Ureter (tissue), 1 donor: ENCODE measurements at places on chromosomes 4 and X. TPM values are rescaled to one million over a fixed set of nuclear protein-coding genes. Genes with fewer than 3 reads are reported as not detected.

DNA sequence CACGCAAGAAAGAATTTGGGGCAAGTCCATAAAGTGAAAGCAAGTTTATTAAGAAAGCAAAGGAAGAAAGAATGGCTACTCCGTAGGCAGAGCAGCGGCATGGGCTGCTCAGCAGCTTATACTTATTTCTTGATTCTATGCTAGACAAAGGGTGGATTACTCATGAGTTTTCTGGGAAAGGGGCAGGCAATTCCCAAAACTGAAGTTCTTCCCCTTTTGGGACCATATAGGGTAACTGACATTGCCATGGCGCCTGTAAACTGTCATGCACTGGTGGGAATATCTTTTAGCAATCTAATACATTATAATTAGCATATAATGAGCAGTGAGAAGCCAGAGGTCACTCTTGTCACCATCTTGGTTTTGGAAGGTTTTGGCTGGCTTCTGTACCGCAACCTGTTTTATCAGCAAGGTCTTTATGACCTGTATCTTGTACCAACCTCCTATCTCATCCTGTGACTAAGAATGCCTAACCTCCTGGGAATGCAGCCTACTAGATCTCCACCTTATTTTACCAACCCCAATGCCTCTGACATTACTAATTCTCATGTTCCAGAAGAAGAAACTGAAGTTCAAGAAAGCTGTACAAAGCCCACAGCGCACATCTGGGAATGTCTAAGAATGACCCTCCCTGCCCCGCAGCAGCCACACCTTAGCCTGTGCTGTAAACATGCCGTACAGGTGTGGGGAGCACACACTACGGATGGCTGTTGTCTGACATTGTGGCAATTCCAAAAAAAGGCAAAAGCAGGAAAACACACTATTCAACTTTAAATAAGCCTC is 18.6 kb downstream of the RXFP1 start:
- no peak for DNase-seq

DNA sequence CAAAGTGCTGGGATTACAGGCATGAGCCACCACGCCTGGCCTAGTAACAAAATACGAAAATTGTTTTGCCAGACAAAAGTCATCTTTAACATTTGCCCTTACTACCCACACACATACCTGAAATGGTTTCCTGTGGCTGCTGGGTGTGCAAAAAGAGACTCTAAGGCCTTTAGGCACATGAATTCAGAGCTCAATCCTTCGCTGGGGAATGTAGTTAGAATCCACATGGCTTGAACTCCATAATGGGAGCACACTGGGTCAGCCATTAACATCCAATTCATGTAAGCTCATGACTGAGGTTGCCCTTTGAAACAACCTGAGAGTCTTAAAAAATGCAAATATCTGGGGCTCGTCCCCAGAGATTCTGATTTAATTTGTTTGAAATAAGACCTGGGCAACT is 87.8 kb downstream of the HPGD start:
- DNase-seq, result no peak

Gene THOC2
- 108 TPM for total RNA-seq

- no peak for DNase-seq
These were observed 1.5 kb downstream of the KLHL2 start for GRCh38 chr4:165208741-165209388.

Gene ELK1
- total RNA-seq, result 33.0 TPM

- DNase-seq, result no peak
These were observed 4.3 kb downstream of the AMTN start for GRCh38 chr4:70522626-70523025.

DNA sequence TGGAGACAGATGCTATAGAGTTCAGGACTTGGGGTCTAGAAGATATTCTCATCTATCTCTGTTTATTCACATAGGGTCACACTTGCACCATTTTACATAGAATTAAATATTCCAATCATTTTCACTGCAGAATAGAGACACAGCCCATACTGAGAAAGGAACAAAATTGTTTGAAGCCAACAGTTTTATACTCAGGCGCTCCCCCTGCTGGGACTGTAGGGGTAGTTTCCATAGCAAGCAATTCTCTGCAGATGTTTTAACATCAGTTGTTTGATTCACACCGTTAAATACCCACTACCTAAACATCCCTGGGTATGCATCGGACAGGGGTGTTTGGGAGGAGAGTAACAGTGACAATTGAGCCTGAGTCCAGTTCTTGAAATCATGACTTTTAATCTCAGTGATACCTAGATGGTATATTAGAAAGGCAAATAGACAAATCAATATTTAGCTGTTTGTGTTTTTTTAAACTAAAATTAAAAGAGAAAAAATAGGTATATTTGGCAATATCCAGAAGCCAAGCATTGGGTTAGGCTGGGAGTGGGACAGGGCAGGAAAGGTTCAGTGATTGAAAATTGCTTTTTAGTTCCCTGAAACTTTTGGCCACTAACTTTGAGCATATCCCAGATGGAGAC is 33.8 kb downstream of the LONRF3 start:
- DNase-seq, result no peak

- DNase-seq, result no peak
These were observed 61.9 kb downstream of the HOPX start for GRCh38 chr4:56619160-56619559.

Gene VSIG1
- 1.7 TPM for total RNA-seq

DNA sequence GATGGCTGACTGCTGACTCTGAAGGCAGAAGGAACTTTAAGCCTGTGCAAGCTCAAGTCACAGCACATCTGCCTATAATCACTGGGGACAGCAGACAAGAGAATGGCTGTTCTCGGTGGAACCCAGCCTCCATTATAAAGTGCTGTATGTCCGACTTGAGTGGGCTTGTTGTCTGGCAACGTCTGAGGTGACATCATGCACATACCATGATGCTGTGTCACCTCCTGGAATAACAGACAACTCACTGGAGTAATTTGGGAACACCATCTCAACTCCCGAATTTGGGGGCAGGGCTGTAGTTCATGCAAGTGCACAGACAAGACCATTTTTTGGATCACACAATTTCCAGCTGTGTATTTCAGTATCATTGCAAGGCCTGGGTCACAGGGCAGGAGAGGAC is 59.8 kb upstream of the GPM6B start:
- DNase-seq, result no peak

GRCh38 chr4:173420324-173420752 is 21.4 kb upstream of the SCRG1 start:
- DNase-seq, result no peak

GRCh38 chr4:168433571-168433970 is 46.7 kb downstream of the DDX60L start:
- DNase-seq, result no peak

DNA sequence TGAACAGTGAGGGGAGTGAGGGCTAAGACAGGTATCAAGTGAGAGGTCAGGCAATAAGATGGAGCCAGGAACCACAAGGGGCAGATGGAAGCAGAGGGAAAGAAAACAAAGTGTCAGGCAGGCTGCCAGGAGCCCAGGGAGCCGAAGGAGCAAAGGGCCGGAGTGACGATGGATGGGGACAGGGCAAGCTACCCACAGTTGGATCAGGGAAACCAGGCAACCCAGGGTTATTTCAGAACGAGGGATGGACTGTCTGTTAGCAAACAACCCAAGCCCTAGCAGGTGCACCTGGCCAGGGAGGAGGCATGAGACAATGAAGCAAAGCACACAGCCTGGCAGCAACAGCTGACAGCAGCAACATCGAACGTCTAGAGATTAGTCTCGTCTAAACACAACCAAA is 39.2 kb downstream of the SEL1L3 start:
- DNase-seq, result no peak

- DNase-seq, result no peak
These were observed 35.3 kb downstream of the PNPLA4 start for GRCh38 chrX:7891928-7892327.

DNA sequence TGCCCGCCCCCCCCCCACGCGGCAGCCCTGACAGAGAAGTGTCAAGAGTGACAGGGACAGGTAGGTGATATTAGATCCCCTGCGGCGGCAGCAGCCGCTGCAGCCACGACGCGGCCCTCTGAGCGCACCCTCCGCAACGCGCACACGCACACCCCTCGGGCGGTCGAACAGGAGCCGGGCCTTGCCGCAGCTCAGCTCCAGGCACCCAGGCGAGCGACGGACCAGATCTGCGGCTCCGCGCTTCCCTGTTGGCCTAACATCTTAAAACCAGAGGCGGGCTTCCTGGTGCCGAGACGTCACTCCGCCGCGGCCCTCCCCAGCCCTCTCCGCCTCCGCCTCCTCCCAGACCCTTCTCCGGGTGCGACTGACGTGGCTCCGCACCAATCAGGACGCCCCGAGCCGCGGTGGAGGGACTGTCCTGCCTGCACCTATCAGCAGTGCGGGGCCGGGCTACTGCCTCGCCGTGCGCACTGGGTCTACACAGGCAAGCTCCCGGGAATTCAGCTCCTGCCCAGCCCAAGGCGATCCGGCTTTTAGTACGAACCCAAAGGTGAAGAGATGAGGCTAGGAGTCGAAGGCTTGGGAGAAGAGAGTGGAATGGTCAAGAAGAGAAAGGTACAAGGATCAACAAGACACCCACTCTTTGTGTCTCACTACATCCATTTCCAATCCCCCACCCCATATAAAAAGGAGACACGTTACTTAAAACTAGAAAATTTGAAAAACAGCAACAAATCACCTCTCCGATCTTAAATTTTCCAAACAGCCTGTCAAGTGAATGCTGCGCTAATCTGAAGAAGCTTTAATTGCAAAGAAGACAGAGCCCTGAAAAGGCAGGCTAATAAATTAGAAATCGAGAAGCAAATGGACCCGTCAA is at the start of gene PITX2:
Gene PITX2, minus strand, starts transcription at position 237 of the 877 bp plus-strand sequence. CDS start 617 bp downstream, outside the sequence.
- peak; percentile 62 for DNase-seq

- no peak for DNase-seq
These were observed 298.1 kb upstream of the SLC7A11 start for GRCh38 chr4:138540056-138540800.

- no peak for DNase-seq
These were observed 9.0 kb downstream of the HMGB2 start for GRCh38 chr4:173325007-173325736.

- DNase-seq, result no peak
These were observed 10.2 kb downstream of the PDGFC start for GRCh38 chr4:156961196-156962057.

GRCh38 chr4:833156-833555 is 7.2 kb upstream of the CPLX1 start:
- no peak for DNase-seq

Gene SPACA5
- not detected for total RNA-seq

DNA sequence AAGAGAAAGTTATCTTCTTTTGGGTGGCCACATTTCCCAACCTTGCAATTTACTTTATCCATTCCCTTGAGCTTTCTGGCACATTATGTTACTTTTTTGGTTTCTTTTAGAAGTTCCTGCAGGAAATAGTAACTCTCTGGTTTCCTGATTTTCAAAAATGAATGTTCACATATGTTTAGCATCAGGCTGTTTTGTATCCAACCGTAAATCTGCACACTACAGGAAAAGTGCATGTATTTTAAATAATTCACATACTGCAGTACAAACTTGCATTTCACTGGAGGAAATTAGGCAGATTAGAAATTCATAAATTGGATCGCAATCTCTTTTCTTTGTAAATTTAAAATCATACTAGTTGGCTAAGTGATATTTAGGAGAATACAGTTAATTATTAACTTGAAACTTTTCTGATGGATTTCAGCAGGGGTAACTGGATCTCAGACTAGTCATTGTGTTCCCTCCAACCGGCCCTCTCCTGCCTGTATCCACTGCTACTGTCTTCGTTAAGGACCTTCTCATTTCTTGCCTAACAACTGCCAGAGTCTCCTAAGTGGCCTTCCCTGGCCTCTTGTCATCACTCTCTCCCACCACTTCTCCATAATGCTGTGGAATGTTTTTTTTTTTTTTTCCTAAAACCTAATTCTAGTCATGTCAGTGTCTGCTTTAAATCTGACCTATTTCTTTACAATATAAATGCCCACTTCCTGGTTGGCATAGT is 137.2 kb downstream of the UNC5C start:
- no peak for DNase-seq

Gene XKRX
- total RNA-seq, result 0.96 TPM

Gene TLR6
- total RNA-seq, result 3.0 TPM

Gene FRG2
- total RNA-seq, result not detected

- no peak for DNase-seq
These were observed 31.2 kb downstream of the PRDM8 start for GRCh38 chr4:80228460-80228859.

DNA sequence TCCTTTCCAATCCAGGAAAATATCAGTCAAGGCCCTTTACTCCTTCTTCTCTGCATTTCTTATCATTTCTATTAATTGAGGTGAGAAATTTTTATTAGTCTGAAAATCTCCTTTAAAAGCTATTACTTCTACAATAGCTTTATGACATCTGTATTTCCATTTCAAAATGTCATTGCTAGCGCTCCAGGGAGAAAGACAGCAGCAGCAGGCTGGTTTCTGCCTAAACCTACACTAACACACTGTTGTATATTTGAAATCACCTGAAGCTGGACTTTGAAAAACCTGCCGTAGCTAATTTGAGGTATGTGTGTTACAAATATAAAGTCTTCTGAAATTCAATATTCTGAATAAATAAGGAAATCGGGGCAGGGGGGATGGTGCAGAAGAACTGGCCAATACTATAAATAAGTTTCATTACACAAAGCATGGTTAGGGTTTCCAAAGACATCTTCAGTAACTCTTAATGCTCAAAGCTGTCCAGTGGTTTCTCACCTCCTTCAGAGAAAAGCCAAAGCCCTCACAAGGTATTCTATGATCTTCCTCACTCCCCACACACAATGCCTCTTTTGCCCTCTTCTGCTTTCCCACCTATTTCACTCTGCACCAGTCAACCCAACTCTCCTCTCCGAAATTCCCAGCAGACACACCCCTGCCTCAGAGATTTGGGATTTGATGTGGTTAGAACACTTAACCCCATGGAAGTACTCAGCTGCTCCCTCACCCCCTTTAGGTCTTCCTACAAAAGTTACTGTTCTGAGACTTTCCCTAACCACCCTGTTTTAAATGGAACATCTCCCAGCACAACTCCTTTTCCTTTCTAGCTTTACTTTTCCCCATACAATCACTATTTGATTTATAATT is 122.7 kb downstream of the PPP3CA start:
- no peak for DNase-seq

GRCh38 chrX:154918060-154918483 is 31.9 kb downstream of the F8A1 start:
- DNase-seq, result peak; percentile 55

Gene UGT2B11
- not detected for total RNA-seq

- no peak for DNase-seq
These were observed 96.4 kb upstream of the TRPC5OS start for GRCh38 chrX:111779582-111779981.

GRCh38 chrX:39542316-39542715 is 555.4 kb downstream of the BCOR start:
- no peak for DNase-seq

DNA sequence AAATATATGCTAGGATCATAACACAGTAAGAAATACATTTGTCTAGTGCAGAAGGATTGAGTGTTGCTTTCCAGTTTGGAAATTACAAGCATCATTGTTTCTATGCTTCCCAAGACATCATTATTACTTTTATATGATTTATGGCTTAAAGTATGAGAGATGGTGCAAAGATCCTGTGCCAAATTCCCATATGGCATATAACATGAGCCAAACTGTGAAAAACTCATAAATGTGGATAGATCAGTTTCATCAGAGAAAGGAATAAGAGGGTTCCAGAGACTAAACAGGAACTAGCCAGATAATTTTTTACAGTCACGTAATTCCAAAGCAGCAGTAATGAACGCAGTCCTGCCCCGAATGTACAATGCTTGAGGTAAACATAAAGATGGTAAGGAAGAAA is 126.3 kb downstream of the PRDM5 start:
- no peak for DNase-seq

- DNase-seq, result no peak
These were observed 47.4 kb downstream of the ATXN3L start for GRCh38 chrX:13272426-13272825.
